Stimulated activated CD8-positive, alpha-beta memory T cell treated with anti-CD3 and anti-CD28 coated beads, Interleukin-2, amount 100 ng/mL, for 1 hour (primary cell): ENCODE measurements at places on chromosomes 4 and X.

DNA sequence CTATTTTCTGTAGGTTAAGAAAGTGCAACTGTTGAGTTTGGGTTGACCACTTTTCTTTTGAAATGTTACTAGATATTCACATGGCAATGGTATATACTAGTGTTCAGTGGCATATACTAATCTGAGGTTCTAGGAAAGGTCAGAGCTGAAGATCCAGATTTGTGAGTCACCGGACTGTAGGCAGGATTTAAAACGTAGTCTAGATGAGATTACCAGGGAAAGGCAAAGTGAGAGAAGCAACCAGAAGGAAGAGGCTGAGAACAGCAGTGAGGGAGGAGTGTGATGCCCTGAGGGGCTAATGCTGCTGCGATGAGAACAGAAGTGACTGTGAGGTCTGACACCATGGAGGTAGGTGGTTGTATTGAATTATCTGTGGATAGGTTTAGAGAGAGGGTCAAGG, 9.7 kb upstream of the PLA2G12A start:
- DNase-seq, result no peak

DNA sequence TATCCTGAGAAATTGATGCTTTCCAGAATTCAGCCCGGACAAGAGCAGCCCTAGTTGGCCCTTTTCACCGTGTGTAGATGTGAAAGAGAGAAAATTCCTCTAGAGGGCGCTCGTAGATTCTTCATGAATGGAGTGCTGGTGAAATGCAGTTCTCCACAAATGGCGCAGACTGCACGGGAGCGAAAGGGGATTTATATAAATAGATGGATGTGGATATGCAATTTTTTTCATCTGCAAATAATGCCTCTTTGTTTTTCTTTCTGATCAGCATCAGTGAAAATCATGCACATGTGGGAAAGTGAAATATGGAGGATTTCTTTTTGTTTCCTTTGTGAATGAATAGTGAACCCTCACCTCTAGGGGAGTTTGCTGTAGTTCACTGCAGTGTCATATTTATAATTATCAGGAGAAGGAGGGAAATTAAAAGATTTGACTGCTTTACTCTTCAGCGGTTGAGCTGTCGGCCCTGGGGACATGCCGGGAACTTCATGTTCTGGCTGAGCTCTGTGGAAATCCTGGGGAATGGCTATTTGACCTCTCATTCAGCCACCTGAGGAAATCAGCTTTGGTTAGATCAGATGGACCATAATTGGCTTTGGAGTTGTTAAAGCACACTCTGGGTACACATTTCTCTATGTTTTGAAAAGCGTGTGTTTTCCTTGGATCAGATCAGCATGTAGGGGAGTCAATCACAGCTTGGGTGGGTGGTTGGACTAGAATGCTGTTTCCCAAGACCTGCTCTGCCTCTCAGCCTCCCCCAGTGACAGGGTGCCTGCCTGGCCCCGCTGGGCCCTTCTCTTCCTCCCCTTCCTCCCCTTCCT, 115.0 kb upstream of the SHISA3 start:
- no peak for DNase-seq

GRCh38 chrX:47499293-47499692, 16.3 kb upstream of the ZNF41 start:
- DNase-seq, result no peak

GRCh38 chr4:69793732-69794131, 33.3 kb upstream of the SULT1B1 start:
- DNase-seq, result no peak
